Myocyte (in vitro differentiated cells): ENCODE measurements at places on chromosomes 12 and 14.

GRCh38 chr12:91119089-91119488 lies 7.8 kb upstream of the LUM start:
- no peak for DNase-seq

DNA sequence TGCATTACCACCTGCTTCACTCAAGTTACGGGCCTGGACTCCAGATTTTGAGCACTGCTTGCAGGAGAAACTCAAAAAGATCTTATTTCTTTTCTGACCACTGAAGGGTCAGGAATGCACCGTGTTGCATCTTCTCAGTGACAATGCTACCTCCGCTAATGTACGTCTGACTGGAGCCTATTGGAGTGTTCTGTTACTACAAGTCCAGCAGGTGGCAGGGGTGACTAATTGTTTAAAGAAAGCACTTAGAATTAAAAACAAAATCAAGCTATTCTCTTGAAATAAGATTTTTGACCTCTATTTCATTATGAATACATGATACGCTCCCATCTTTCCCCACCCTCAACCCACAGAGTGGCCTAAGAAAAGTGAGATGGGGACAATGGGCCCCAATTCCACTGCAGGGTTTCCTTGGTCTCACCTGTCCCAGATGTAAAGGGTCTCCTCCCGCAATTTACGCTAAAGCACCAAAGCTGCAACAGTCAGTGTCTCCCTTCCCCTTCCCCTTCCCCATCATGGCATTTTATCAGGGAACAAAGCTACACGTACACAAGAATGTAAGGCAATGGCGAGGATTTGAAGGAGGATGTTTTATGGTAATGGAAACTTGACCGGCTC lies 2.2 kb downstream of the TBPL2 start:
- DNase-seq: peak; percentile 63

- no peak for DNase-seq
Measured at GRCh38 chr12:28202374-28203130, 12.3 kb downstream of the CCDC91 start.

DNA sequence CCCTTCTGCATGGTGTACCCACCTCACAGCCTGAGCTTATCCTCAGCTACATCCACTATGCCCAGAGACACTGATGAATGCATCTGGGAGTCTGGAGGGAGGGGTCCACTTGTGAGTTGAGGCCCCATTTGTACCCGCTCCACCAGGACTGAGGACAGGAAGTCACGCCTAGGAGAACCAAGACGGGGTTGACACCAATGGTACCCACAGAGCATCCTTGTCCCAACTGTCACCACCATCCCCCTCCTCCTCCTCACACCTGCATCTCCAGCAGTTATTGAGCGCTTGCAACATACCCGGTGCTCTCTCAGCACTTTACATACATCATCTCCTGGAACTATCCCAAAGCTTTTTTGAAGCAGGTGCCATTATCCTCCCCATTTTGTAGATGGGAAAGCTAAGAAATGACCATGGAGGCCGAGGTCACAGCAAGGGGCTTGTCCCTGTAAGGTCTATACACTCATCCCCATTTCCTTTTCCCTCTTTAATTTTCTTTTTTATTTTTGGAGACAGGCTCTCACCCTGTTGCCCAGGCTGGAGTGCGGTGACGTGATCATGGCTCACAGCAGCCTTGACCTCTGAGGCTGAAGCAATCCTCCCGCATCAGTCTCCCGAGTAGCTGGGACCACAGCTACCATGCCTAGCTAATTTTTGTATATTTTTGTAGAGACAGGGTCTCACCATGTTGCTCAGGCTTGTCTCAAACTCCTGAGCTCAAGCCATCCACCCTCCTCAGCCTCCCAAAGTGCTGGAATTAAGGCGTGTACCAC lies 31.7 kb downstream of the DGLUCY start:
- DNase-seq: no peak

- no peak for DNase-seq
Measured at GRCh38 chr12:41940571-41940970, 204.1 kb downstream of the GXYLT1 start.

DNA sequence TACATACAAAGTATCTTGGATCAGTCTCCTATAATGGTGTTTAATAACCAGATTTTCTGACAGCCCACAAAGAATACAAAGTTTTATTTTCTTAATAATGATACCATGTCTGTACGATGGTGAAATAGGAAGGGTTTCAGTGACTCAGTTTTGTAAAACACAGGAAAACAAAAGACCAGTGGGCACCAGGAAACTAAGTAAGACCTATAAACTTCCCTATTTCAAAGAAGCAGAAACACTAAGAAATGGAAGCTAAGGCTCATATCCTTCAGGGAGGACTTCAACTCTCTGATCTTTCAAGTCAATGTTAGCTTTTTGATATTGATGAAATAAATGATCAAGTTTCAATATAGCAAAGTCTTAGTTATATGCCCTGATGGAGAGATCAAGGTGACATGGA lies 196.0 kb downstream of the DUSP6 start:
- DNase-seq: no peak

DNA sequence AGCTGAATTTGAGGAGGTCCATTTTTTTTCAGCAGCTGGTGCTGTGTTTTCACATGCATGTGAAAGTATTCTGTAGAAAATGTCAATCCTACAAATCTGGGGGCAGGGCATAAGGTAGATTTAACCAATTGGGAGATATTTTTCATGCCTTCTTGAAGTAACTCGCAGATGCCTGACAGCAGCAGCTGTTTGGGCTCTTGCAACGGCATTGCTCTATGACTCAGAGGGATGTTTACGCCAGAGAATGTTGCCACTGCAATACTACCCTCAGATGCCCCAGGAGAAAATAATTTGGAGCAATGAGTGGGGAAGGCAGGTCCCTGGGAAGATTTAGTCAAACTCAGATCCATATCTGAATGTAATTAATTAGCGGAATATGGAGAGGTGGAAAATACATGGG lies 42.5 kb upstream of the MYBPC1 start:
- DNase-seq: peak; percentile 98

DNA sequence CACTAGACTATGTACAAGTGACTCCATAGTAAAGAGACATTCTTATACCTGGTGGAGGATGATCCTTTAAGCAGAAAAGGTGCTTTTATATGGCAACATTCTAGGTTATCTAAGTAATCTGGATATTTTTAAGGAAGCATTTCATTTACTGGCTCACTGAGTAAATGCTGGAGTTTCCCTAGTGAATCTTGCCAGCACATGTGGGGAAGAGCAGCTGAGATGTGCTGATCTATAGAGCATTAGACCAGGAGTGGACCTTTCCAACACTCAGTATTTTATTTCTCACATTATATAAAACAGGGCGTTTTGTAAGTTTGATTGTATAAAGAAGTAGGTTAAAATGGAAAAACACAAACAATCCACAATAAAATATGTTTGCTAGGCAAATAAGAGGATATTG lies 478.5 kb downstream of the ATP23 start:
- no peak for DNase-seq

- DNase-seq: no peak
Measured at GRCh38 chr12:70332236-70332635, 33.9 kb upstream of the KCNMB4 start.

- DNase-seq: peak; percentile 92
Measured at GRCh38 chr12:115000038-115000437, 316.1 kb upstream of the TBX3 start.

DNA sequence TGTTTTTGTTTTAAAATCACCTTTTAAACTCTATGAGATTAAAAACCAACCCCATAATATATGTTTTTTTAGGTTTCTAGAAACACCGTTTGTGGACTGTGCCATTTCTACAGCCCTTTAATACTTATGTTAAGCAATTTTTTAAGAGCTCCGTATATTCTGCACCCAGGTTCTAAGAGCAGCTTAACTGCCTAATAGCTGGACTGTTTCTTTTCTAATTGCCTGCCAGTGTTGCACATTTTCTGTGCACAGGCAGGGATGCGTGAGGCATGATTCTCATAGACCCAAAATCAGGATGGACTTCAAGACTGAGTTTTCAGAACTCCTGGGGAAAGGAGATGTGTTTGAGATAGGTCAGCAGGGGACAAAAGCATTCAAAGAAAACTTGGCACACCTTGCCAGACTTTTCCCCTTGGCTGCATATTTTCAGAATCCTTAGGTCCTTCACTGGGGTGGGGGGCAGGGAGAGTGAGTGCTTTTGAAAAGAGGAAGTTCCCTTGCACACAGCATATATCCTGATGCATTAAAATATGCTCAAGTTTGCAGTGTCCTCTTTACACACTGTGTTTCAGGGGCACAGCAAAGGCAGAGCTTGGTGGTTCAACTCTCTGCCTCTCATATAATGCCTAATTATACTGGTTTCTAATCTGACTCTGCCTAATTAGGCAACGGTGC lies 27.9 kb downstream of the TMEM30B start:
- no peak for DNase-seq

GRCh38 chr14:24315243-24315806 lies 4.0 kb downstream of the LTB4R start:
- DNase-seq: no peak

DNA sequence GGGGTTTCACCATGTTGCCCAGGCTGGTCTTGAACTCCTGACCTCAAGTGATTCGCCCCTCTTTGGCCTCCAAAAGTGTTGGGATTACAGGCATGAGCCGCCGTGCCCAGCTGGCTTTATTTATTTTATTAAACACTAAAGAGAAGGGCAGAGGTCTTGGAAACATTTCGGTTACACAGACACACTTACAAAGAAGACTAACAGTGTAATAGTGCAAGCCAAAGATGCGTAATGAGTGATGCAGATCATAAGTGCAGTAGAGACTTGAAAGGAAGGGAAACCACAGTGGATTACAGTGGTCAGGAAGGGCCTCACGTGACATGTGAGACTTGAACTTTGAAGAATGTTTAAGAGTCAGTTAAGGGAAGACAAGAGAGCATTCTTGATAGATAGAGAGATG lies 33.9 kb upstream of the CDK17 start:
- DNase-seq: peak; percentile 75

GRCh38 chr12:46386360-46386867 lies 13.8 kb upstream of the SLC38A2 start:
- DNase-seq: no peak

DNA sequence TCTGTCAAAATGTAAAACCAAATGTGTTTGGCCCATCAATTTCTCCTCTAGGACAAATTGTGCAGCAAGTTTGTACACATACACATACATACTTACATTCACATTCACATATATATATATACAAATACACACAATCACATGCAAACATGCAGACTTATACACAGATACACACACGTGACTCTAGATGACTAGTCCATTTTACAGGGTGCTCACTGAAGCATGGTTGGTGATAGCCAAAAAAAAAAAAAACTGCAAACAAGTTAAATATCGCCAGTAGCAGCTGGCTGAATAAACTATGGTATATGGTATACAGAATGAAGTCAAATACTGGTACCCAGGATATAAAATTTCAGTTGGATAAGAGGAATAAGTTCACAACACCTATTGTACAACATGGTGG lies 77.9 kb downstream of the SLC25A21 start:
- DNase-seq: no peak

- DNase-seq: no peak
Measured at GRCh38 chr14:67280506-67280905, 39.3 kb downstream of the PALS1 start.

GRCh38 chr12:80684077-80684495 lies 23.3 kb upstream of the MYF6 start:
- no peak for DNase-seq

DNA sequence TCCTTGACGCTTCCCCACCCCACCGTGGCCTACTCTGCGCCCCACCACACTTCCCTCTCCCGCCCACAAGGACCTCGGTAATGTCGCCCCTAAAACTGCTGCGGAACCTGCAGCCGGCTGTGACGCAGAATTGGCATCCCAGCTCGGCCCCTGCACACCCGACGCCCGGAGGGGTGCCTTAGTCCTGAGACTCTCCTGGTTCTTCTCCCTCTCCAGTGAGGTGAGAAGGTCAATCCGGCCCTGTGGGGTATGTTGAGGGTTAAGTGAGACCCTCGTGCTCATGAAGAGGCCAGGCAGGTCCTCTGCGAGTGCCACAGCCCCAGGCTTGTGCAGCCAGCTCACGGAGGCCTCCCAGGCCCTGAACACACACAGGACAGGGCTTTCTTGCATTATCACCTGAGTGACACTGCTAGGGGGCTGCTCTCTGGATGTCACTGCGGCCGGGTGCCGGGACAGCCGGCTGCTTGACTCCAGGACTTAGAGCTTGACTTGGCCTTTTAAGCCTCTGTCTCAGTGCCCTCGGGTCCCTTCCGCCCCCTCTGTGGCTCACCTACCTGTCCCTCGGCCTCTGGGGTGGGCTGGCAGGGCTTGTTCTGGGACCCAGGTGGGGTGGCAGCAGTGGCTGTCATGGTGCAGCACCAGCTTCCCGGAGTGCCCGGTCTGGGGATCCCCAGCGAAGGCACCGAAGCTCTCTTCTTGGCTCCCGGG lies 106.9 kb upstream of the C14orf180 start:
- DNase-seq: no peak

DNA sequence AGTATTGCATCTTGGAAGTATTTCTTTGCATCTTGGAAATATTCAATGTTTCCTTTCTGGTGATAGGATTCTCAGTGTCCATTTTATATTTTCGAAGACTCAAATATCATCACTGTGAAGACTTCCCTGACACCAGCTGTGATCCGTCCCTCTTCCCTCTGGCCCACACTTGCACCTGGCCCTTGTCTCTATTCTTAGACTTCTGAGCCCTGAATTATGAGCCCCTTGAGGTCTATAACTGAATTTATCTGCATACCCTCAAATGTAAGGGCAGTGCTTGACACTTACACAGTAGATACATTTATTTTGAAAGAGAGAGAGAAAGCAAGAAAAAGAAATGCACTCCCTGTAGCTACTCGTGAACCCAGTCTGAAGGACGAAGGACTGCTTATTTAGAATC lies 376.7 kb downstream of the ZFP36L1 start:
- DNase-seq: peak; percentile 67

DNA sequence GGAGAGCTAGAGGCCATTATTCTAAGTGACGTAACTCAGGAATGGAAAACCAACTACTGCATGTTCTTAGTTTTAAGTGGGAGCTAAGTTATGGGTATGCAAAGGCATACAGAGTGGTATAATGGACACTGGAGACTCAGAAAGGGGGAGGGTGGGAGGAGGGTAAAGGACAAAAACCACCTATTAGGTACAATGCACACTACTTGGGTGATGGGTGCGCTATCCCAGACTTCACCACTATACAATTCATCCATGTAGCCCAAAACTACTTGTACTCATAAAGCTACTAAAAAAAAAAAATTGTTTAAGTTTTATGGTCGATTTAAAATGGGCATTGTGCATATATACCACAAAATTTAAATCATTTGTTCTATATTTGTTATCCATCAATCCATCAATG lies 24.3 kb downstream of the SLC41A2 start:
- no peak for DNase-seq

- DNase-seq: no peak
Measured at GRCh38 chr12:62158461-62159360, 101.5 kb upstream of the USP15 start.

DNA sequence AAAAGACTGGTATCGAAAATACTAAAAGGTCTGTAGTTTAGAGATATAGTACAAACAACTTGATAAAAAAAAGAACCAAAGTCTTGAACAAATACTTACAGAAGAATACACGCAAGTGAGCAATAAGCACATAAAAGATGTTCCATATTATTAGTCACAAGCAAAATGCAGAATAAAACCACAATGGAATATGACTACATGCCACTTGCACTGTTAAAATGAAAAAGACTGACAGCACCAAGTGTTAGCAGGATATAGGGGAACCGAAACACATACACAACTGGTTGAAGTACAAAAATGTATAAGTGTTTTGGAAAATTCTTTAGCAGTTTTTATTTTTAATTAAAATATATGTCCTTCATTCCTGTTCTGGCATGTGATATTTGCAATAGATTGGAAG lies 3.6 kb downstream of the CLEC2A start:
- peak; percentile 10 for DNase-seq

GRCh38 chr12:7793211-7793610 lies 4.0 kb downstream of the NANOG start:
- DNase-seq: no peak

- peak; percentile 77 for DNase-seq
Measured at GRCh38 chr12:18428416-18428815, 167.1 kb downstream of the PIK3C2G start.
